ENCODE measurements at places on chromosomes 4 and X. TPM values are rescaled to one million over a fixed set of nuclear protein-coding genes. Genes with fewer than 3 reads are reported as not detected.

DNA sequence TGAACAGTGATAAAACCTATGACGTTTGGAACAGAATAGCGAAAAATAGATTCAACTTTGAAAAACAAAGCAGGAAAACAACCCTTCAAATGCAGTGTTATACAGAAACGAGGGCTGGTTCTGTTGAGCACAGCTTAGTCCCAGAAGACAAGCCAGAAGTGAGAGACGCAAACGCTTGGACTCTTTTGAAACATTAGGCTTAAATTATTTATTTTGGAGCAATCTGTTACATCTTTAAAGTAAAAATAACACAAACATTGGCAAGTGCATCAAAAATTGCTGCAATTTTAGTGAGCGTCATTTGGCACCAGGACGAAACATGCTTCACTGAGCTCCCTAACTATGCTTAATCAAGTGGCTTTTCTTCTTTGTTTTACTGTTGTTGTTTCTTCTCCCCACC is 63.5 kb downstream of the ENPP6 start:
- H3K27me3 ChIP-seq: peaks cover 6% of the 10 kb centered on the region
- H3K36me3 ChIP-seq: peaks cover 4% of the 10 kb centered on the region
- H3K4me1 ChIP-seq: peaks cover 4% of the 10 kb centered on the region

- DNase-seq: no peak
- H3K36me3 ChIP-seq: no peaks in the 10 kb centered on the region
- H3K4me3 ChIP-seq: no peak overlapping the region
- H3K4me1 ChIP-seq: peaks cover 1% of the 10 kb centered on the region
Observed at GRCh38 chrX:30196322-30196721, 19.0 kb upstream of the MAGEB2 start.

Gene FAM47B
- total RNA-seq: not detected

Gene ARAF
- total RNA-seq: 25.5 TPM

GRCh38 chr4:80058740-80059139 is 14.3 kb downstream of the ANTXR2 start:
- no peaks in the 10 kb centered on the region for H3K27me3 ChIP-seq
- no peak for DNase-seq
- no peak overlapping the region for H3K4me3 ChIP-seq
- H3K36me3 ChIP-seq: no peaks in the 10 kb centered on the region

Gene XAGE2
- not detected for total RNA-seq
